SK-N-DZ (cell line): ENCODE measurements at places on chromosomes 7 and 10.

DNA sequence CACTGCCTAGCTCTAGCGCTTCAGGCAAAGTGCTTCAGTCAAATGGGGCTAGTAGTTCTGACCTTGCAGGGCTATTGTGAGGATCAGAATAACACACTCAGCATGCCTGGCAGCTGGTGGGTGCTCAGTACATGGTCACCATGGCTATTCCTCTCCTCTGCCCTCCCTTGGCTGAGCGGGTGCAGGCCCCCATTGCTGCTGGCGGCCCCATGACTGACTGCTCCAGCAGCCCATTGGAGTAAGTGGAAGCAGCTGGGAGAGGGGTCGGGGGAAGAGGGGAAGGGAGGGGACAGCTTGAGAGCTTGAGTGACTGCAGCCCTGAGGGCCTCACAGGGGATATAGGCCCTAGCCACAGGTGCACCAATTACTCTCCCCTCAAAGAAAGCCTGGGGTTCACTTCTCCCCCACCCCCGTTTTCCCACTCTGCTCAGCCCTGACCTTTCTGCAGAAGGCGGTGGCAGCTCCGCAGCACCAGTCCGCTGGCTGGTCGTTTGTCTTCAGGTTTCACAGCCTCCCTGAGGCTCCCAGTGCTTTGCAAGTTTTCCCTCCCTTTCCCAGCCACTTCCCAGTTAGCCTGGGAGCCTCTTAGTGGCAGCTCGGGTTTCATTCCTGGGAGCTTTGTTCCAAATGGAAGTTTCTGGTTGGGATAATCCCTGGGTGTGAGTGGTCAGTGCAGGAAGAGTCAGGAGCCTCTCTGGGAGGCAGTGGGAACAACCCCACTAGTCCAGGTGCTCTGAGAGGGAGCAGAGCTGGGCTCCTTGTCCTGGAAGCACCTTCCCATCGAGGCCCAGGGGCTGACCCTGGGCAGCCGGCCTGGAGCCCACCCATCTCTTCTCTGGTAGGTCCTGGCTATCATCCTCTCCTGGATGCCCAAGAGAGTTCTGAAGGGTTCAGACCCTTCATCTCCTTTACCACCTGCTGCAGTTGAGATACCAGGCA is 16.3 kb downstream of the FGF8 start:
- no peak for DNase-seq

DNA sequence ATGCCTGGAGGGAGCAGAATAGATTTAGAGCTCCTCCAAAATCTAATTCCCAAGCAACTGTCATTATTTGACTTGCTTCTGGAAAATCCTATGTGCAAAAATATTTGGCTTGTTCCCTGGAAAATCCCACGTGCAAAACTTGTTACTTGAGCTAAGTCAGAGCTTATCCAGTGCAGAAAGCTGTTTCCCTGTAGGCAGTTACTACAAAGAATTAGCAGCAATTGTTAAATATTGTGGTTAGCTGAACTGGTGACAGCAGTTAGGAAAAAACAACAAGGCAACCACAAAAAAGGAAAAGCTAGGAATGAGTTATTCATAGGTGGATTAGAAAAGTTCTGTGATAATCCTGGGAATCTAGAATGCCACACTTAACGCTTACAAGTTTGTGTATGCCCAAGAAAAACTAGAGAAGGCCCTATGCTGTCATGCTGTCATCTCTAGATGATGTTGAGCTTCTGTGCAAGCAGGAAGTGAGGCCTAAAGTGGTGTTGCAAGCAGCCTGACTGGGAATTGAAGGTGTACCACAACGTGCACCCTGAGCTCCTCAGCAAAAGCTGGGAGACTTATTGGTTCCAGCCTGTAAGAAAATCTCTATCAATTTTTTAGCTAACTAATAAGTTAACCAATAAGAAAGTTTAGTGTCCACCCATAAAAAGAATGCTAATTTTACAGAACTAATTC is 738.6 kb upstream of the LRRTM3 start:
- DNase-seq: no peak

DNA sequence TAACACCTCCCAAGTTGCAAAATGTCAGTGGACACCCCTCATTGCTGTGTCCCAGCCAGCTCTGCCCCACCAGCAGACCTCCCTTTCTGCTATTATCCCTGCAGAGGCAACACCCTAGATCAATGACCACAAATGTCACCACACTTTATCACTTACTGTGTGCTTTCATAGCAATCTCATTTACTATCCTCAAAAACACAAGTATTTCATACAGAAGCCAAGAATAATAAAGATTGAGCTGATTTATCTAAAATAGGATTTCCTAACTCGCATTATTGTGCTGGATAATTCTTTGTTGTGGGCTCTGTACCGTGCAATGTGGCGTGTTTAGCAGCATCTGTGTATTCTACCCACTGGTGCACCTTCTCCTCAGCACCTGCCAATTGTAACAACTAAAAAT is 13.2 kb upstream of the ABCB5 start:
- DNase-seq: no peak

GRCh38 chr7:29194206-29194593 is 375 bp upstream of the CHN2 start:
- DNase-seq: no peak

GRCh38 chr7:42457663-42458062 is 220.7 kb upstream of the GLI3 start:
- no peak for DNase-seq

GRCh38 chr10:89213191-89213808 is 6.2 kb upstream of the CH25H start:
- peak; percentile 34 for DNase-seq
